Endodermal cell (in vitro differentiated cells): ENCODE measurements at places on chromosomes 5 and 9. TPM values are rescaled to one million over a fixed set of nuclear protein-coding genes. Genes with fewer than 3 reads are reported as not detected.

SOX30 gene
- total RNA-seq = 0.23 TPM in 1 of 3 replicates, not detected in the others

GNAQ gene
- 51.9 and 57.6 TPM in 2 replicates for total RNA-seq

SLC2A8 gene
- total RNA-seq = 16.5 to 34.8 TPM (median 33.6 TPM) in 3 replicates

DNA sequence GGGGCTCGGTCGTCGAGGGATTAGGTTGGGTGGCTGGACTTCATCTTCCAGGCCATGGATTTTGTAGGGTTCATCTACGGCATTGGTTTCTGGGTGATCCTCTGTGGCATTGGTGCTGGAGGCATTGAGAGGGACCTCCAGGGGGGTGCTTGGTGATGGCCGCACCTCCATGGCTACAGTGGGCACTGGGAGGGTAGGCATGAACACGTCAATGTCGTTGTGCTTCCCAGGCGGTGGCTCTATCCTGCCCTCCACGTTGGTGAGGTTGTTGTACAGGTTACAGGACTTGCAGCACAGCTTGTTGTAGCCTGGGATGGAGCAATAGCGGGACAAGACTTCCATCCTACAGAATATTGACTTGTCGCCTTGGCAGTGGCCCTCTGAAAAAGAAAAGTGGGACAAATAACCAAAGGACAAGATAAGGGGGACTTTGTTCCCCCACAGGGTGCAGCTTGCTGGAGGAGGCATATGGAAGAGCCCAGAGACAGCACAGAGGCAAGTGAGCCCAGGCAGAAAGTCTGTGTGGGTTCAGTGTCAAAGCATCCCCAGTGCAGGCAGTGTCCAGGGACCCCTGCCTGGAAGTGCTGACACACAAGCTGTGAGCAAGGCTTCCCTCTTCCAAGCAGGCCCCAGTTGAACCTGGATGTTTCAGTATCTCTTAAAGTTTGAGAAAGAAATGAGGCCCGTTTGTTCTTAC lies 53.9 kb downstream of the ZNF354C start:
- peak; percentile 14 for DNase-seq

DNA sequence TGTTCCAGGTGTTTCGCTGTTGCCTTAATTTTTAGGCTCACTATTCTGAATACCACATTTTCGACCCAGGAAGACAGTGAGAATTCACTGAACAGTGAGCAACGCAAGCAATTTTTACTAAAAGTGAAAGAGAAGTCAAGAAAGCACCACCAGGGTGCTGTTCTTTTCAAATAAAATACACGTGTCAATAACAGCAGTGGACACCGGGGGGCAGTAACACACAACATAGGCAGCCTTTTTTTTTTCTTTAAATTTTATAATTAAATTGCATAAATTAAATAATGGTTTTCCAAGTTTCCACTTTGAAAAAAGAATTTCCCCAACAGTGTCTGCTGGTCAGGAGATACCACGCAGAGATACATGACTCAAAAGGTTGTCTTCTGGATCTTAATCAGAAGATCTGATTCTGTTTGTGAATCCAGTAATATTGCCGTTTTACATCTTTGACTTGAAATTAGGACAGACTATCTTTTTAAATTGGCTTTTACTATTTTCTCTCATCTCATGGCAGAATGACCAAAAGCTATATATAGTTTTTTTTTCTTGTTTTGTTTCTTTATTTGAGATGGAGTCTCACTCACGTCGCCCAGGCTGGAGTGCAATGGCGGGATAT lies 47.1 kb upstream of the SH3GL2 start:
- peak; percentile 81 for DNase-seq

DNA sequence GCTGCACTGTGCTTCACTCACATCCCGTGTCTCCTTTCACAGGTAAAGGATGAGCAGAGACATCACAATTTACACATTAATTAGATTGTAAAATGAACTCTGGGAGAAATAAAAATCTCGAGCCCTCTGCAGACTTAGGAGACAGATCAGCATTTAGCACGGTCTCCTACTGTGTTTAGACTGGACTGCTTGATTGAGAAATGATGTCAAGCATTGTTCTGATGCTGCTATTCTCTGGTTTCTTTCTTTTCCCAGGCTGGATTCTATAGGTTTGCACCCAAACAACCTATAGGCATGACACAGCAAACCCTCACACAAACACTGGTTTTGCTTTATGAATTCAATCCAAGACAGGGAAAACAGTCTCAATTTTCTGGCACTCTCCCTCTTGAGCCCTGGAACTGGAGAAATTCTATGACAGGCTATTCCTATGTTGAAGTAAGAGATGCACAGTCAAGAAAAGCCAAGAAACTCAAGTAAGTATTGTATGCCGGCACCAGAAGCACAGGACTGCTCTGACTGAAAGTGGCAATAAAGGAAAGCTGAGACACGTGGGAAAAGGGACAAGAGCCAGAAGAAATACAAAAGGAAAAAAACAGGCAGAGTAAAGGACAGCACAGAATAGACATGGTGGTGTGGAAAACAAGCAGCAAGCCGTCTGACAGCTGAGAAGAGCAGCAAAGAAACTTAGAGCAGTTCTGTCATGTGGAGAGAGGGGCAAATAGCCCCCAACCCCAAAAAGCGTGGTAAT lies 24.8 kb upstream of the ERAP2 start:
- no peak for DNase-seq

SIT1 gene
- 1.8 TPM in 1 of 3 replicates, not detected in the others for total RNA-seq

FOXD4L4 gene
- total RNA-seq = 0.18 TPM in 1 of 2 replicates, not detected in the other

FAM151B gene
- total RNA-seq = 0.38 to 1.2 TPM (median 0.90 TPM) in 3 replicates

- DNase-seq = no peak
Observed at GRCh38 chr9:31556667-31557463, 827.6 kb upstream of the ACO1 start.

DNA sequence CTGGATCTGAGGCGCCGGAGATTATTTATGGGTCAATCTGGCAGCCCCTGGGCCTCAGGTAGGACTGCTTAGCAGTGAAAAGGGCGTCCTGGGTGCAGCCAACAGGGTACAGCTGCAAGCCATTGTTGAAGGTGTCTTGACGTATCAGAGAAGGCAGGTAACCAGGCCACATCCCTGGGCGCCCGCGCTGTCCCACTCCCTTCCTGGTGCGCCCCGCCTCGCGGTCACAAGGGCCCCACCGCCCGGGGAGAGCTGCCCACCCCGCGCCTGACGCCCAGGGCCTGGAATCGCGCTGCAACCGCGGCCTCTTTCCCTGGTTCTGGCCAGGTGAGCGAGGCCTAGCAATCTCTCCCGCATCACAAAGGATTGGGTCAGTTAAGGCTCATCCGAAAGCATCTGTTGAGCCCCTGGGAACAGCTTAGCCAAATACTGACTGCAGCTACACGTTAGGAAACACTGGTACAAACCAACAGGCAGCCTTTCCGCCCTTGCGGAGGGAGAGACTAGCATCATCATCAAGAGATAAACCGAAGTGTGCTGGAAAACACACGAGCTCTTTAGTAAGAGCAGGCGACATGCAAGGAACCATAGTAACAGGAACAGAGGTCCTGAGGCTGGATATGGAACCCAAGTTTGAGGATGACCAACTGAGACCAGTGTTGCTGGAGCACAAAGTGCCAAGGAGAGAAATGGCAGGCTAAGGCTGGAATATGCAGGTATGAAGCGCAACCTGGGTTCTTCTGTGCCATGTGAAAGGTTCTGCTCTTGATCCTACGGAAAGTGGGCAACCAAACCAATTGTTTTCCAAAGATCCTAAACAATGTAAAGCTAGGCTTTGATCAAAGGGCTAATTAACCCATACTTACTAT lies 3.6 kb downstream of the RPS23 start:
- DNase-seq = peak; percentile 93

DNA sequence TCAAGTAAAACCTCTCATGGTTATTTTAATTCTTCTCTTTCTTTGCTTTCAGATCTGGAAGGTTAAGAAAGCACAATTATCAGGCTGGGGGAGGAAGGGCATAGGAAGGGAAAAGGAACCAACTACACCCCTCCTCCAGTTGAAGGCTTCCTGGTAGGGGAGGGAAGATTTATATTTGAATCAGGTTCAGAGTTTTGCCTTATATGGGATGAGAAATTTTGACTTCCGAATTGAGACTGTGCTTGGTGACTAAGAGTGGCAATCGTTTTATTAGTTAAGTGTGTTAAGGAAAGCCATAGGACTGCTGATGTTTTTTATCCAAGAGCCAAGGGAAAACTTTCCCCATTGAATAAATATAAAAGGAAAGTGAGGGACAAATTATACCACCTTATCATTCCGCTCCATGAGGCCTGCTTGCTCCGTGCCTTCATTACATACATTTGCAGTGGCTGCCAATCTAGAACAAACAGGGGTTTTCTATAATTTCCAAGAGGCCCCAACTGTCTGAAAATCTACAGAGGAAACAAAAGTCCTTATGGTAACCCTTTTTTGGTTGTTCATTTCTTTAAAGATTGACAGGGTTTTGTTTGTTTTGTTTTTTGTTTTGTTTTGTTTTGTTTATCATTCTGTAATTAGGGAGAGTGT lies 115.7 kb upstream of the EPB41L4A start:
- DNase-seq = no peak

DNA sequence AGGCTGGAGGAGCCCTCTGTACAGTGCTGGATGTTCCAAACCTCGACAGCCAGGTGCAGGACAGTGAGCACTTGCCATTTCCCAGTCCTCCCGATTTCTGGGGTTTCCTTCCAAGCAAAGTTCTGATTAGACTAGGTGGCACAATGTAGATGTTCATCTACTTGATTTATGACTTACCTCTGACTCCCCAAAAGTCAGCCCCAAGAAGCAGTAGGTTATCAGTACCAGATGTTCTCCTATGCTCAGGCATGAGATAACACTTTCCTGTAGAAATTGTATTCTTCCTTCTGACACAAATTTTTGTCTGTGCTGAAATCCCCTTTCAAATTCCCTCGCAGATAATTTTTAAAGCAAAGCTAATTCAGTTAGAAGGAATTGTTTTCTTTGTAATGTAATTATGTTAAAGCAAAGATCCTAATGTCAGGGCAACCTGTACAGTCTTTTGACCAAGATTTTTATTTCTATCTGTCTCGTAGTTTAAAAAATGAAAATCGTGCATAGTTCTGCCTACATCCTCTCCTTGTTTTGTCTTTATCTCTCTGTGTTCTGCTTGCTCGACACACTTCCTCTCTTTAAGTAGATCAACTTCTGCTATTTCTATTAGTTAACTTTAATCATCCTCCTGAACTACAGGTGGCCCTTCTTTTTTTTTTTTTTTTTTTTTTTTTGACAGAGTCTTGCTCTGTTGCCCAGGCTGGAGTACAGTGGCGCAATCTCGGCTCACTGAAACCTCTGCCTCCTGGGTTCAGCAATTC lies 102.4 kb upstream of the PJA2 start:
- DNase-seq = no peak

DNA sequence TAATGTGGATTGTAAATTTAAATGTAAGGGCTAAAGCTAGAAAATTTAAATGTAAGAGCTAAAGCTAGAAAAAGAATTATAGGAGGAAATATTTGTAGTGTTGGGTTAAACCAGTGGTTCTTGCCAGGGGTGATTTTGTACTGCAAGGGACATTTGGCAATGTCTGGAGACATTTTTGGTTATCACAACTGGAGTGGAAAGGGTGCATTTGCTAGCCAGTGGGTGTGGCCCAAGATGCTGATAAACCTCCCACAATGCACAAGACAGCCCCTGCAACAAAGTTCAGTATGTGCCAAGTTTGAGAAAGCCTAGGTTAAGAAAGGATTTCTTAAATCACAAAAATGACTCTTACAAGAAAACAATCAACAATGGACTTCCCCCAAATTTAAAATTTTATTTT lies 31.6 kb upstream of the ELL2 start:
- DNase-seq = no peak

PARP8 gene
- total RNA-seq = 19.4 and 23.2 TPM in 2 replicates

NEURL1B gene
- total RNA-seq = 6.3 to 10.0 TPM (median 6.9 TPM) in 3 replicates

GRCh38 chr5:91641730-91642350 lies 258.7 kb upstream of the ARRDC3 start:
- no peak for DNase-seq
